HT1080 (cell line): ENCODE measurements at places on chromosomes 6 and 20. TPM values are rescaled to one million over a fixed set of nuclear protein-coding genes. Genes with fewer than 3 reads are reported as not detected.

DNA sequence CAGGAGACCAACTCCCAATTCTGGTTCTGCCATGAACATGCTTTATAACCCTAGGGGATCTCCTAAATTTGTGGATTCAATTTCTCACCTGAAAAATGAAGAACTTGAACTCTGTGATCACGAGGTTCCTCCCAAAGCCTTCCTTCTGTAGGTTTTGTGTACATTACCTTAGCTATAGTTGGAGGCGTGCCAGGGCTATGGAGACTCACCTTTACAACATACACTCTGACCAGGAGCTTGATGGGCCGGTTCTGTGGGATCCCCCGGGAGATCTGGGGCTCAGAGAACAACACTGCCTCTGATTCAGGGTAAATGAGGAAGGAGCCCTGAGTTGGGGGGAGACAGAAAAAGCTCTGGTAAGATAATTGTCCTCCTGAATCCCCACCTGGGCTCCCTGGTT, 34.1 kb downstream of the ERGIC3 start:
- DNase-seq: no peak

SAPCD1 gene
- 0.64 and 3.5 TPM in 2 replicates for total RNA-seq

NRN1 gene
- 0.14 TPM in 1 of 2 replicates, not detected in the other for total RNA-seq

DNA sequence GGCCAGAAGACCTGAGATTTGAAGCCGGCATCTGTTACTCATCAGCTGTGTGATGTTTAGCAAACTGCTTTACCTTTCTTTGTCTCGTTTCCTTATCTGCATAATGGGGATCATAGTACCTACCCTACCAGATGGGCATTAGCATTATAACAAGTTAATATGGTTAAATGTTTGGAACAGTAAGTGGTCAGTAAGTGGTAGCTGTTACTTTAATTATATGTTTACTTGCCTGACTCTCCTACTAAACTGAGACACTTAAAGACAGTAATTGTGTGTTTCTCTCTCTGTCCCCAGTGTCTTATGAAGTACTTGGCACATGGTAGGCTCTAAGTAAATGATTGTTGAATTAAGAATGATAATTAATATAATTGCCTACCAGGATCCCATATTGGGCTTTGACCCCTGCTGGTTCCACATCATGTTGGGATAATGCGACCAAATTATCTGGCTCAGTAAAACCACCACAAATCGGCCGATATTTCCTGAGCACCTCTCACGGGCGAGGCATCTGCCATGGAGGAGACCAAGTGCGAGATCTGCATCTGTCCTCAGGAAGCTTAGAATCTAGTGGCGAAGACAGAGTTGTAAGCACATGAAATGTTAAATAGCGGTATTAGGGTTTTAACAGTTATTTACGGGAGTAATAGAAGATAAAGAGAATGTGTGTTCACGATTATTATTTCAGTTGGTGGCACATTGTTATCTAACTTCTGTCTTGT, 31.4 kb downstream of the PTK7 start:
- no peak for DNase-seq

WFDC11 gene
- total RNA-seq: not detected in 2 replicates

- no peak for DNase-seq
Observed at GRCh38 chr6:7631466-7631865, 41.5 kb downstream of the SNRNP48 start.

DNA sequence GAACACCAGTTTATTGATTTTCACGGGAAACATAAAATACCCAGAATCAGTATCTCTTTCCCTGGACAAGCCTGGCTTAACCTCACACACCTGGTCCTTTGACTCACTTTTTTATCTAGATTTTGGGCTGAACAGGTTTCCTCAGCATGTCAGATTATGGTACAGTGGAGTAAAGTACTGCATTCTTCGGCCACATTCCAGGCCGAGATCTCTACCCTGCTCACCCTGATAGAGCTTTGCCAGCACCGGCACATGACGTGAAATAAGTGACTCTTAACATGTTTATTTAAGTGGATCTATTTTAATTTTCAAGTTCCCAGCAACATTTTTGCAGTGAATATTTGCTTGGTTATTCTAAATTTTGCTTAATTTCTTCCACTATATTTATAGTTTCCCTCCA, 79.0 kb upstream of the POPDC3 start:
- no peak for DNase-seq

GRCh38 chr6:114432400-114432799, 89.6 kb upstream of the HS3ST5 start:
- no peak for DNase-seq

GRCh38 chr20:23349338-23350195, 1.0 kb upstream of the NXT1 start:
- DNase-seq: peak; percentile 75

TAP1 gene
- total RNA-seq: 28.1 and 32.0 TPM in 2 replicates

GRCh38 chr20:12883507-12883885, 125.3 kb upstream of the SPTLC3 start:
- DNase-seq: no peak

HTR1E gene
- total RNA-seq: not detected in 2 replicates

DNA sequence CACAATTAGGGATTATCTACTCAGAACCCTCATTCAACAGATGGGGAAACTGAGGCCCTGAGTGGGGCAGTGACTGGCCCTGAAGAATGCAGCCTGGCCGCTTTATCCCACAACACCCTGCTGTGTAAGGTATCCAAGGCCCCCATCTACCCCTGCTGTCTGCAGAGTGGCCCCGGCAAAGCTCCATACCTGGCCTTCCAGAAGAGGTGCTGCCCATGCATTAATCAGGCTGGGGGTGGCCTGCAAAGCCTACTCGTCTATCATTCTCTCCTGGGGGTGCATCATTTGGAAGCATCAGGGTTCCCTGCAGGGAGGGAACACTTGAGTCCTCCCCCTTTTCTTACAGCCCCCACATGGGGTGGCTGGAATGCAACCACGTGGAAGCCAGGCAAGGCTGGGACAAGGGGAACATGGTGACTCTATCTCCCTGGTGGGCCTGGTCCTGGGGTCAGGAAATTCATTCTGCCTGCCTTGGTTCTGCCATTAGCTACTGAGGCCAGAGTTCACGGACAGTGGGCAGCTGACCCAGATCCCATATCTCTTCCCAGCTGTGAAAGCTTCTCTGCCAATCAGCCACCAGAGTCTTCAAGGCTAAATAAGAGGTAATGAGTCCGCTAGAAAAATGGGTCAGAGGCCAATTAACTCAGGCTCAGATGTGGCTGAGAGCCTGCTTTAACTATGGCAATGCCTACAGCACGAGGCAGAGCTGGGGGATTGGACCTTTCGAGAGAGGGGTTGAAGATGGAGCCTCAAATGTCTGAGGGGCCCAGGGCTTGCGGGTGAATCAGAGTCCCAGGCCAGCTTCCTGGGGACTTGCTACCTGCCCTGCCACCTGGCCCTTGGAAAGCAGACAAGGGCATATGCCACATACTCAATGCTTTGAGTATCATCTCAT, 72.3 kb upstream of the TOX2 start:
- DNase-seq: no peak

DNA sequence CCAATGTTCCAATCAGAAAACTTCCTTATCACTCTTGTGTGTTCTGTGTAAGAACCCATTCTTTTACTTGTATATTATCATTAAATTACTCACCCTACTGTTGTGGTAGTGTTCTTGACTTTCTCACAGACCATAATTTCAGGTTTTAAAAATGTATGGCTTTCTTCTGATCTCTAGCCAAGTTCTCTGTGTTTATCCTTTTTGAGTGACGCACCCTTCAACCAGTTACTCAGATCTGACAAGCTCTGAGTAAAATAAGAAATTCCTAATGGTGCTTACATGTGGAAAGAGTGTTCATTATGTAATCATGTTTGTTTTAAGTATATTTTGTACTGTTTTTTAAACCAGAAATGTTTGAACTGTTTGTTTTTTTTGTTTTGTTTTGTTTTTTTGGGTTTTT, 11.0 kb downstream of the TBPL1 start:
- peak; percentile 87 for DNase-seq

GRCh38 chr6:117270055-117270842, 4.9 kb downstream of the VGLL2 start:
- DNase-seq: no peak

SRMS gene
- not detected in 2 replicates for total RNA-seq

GRCh38 chr20:34626992-34627391, 49.9 kb downstream of the PIGU start:
- no peak for DNase-seq

- DNase-seq: no peak
Observed at GRCh38 chr20:64162239-64162910, 1.9 kb upstream of the MYT1 start.

- no peak for DNase-seq
Observed at GRCh38 chr6:24673625-24674024, 6.7 kb downstream of the ACOT13 start.

ZNF311 gene
- total RNA-seq: 0.40 and 0.51 TPM in 2 replicates

CTSZ gene
- 95.5 and 110 TPM in 2 replicates for total RNA-seq

TRAPPC3L gene
- total RNA-seq: 0.06 TPM in 1 of 2 replicates, not detected in the other

GRCh38 chr6:33965766-33966165, 162.0 kb upstream of the MLN start:
- DNase-seq: no peak

- DNase-seq: no peak
Observed at GRCh38 chr6:56831334-56831733, 123.6 kb upstream of the BEND6 start.
